ENCODE measurements at places on chromosomes 7 and 10.
A peak's percentile ranks its signal among the peaks of the same experiment; 100 is the strongest.

DNA sequence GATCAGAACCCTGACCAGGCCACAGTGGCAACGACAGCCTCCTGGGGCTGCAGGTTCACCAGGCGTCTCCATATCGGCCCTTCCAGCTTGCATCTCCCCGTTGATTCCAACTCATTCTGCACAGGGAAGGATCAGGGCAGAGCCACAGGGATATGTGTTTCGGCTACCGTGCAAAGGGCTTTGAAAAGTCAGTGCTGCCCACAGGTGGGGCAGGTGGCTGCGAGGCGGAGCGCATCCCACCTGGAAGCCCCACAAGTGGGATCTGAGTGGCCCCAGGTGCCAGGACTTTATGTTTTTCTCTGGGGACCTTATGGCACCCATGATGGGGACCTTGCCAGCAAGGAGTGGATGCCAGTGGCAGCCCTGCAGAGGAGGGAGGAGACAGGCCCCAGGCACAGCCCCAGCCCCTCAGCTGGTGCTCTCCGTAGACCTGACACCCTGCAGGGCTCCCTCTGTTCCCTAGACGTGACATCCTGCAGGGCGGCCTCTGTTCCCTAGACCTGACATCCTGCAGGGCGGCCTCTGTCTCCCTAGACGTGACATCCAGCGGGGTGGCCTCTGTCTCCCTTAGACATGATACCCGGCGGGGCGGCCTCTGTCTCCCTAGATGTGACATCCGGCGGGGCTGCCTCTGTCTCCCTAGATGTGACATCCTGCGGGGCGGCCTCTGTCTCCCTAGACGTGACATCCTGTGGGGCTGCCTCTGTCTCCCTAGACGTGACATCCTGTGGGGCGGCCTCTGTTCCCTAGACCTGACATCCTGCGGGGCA lies 189.4 kb downstream of the ELFN1 start:
- DNase-seq: no peak

GRCh38 chr10:3196958-3197347 lies 24.4 kb upstream of the PITRM1 start:
- no peak for DNase-seq

- DNase-seq: no peak
These were observed 6.2 kb downstream of the PIK3AP1 start for GRCh38 chr10:96714031-96714590.

- DNase-seq: no peak
These were observed 108.7 kb downstream of the TCF7L2 start for GRCh38 chr10:113058523-113059370.

- DNase-seq: peak; percentile 43
These were observed 228.1 kb upstream of the PFKP start for GRCh38 chr10:2839081-2839725.

DNA sequence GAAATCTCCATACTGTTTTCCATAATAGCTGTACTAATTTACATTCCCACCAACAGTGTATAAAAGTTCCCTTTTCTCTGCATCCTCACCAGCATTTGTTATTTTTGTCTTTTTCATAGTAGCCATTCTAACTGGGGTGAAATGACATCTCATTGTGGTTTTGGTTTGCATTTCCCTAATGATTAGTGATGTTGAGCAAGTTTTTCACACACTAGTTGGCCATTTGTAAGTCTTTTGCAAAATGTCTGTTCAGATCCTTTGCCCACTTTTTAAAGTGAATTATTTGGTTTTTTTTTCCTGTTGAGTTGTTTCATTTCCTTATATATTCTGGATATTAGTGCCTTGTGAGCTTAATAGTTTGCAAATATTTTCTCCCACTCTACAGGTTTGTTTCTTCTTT lies 101.0 kb upstream of the NFE2L3 start:
- no peak for DNase-seq

- no peak for DNase-seq
These were observed 14.8 kb downstream of the NFE2L3 start for GRCh38 chr7:26166684-26167266.

DNA sequence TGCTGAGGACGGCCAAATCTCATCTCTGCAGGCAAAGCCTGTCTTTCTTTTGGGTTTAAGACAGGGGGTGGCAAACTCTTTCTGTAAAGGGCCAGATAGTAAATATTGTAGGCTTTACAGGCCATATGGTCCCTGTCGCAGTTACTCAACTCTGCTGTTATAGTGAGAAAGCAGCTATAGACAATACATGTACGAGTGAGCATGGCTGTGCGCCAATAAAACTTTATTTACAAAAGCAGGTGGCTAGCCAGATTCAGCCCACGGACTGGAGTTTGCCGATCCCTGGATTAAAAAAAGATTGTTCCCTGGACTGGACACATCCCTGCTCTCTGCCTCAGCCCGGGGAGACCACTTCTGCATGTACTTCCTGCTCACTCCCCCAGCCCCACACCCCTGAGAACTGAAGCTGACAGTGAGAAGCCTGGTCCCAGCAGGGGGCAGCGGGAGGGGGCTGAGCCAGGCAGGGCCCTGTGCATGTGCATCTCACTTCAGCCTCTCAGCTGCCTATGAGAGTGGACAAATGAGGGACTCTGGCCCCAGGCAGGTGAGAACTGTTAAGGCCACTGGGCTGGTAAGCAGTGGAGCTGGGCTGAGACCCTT lies 392.4 kb downstream of the PLXNA4 start:
- DNase-seq: no peak

DNA sequence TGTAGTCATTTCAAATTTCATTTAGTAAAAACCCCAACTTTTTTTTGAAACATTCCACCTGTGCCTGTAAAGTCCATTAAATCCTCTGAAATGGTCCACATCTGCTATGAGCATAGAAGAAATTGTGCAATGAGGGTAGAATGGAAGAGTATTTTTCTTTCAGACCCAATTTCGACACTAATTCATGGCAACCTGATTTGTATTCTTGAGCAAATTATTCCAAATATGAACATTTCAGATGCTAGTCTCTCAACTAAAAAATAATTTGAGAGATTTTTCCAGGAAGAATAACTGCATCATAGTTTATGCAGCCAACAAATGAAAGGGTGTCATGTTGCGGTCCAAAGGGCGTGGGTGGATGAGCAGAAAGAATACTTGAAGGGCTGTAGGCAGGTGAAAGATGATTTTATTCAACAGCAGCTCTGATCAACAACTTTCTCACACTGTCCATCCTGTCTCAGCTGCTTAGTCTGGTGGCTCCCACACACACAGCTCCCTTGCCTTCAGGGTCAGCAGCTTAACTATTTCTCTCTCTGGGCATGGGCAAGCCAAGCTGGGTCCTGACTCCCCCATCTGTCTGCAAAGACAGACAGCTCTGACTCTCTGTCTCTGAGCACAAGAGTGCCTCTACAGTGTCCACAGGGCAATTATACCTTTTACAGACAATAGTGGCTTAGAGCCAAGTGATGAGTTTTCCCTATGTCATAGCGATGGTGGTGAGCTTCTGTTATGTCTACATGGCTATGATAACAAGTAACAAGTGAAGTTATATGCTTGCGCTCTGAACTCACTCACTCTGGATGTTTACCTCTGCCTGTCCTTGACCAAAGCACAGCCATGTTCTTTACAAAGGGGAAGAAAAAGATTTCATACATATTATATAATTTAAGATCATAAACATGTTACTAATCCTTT lies 11.5 kb downstream of the STEAP2 start:
- DNase-seq: no peak

DNA sequence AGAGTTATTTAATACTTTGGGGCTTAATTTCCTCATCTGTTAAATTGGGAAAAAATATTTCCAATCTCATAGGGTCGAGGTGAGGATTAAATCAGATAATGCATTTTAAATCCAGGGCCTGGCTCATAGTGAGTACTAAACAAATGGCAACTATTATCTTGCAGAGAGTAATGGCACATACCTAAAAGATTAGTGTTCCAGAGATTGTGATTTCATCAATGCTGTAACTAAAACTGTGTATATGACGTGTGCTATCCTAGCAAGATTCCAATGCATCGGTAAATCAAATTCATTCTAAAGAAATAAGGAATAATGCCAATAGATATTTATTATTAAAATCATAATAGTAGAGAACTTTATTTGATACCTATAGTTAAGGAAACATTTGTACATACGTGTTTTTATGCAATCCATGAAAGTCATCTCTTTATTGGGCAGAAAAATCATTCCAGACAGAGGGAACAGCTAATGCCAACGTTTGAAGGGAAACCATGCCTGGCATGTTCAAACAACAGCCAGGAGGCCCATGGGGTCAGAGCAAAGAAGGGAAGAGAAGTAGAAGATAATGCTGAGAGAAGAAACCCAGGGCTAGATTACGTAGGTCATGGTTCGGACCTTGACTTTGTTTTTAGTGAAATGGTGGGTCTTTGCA lies 174.8 kb upstream of the AGR3 start:
- no peak for DNase-seq
